ENCODE measurements at places on chromosomes 3 and 15.

- no peak for DNase-seq
Measured at GRCh38 chr15:47139965-47140364, 577.3 kb upstream of the SEMA6D start.

DNA sequence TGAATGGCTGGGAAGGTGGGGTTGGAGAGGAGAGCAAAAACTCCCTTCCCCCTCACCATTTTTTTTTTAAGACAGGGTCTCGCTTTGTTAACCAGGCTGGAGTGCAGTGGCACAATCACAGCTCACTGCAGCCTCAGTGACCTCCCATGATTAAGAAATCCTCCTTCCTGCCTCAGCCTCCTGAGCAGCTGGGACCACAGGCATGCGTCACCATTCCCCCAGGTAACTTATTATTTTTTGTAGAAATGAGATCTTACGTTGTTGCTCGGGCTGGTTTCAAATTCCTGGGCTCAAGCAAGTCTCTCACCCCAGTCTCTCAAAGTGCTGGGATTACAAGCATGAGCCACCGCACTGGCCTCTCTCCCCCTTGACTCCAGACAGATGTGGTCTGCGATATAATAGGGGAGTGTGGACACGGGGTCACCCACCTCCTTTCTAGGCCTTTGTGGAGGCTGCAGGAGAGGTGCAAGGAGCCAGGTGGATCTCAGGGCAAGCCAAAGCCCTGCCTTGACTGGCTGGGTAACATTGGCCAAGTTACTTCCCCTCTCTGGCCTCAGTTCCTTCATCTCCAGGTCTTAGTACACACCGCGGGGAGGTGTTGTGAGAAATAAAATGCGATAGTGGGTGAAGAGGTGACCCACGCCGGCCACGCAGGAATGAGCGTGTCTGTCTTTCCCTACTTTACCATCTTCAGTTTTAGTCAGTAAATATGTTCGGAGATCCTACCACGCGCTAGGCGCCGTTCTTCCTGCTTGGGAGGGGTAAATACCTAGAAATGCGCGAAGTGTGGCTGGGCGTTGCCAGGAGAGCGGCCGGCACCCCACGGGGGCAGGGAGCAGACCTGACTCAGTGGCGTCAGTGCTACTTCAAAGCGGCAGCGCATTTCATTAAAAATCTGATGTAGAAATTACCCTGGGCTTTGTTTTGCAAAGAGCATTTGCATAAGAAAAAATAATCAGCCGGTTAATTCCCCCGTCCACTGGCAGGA, 20.2 kb upstream of the CORO2B start:
- no peak for DNase-seq

- no peak for DNase-seq
Measured at GRCh38 chr3:159378396-159379194, 576.7 kb downstream of the MFSD1 start.

- DNase-seq, result no peak
Measured at GRCh38 chr3:171122240-171122639, 95.7 kb upstream of the SLC2A2 start.

- peak; percentile 61 for DNase-seq
Measured at GRCh38 chr3:45760878-45761711, 35.2 kb downstream of the SLC6A20 start.

DNA sequence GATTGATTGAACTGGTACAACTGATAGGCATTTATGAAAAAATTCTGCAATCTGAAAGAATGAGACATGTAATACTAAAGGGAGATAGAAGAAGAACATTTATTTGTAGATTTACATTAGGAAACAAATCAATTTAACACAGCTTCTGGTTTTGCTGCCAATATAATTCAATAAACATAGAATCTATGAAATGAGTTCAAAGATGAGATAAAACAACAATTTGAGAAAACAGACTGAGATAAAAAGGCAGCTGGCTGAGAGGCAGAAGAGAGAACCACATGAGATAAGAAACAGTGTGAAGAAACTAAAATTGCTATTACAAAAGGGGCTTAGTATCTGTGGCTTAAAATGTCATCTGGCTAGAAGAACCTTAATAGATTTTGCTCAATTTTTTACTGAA, 176.6 kb downstream of the PYDC2 start:
- DNase-seq, result no peak

DNA sequence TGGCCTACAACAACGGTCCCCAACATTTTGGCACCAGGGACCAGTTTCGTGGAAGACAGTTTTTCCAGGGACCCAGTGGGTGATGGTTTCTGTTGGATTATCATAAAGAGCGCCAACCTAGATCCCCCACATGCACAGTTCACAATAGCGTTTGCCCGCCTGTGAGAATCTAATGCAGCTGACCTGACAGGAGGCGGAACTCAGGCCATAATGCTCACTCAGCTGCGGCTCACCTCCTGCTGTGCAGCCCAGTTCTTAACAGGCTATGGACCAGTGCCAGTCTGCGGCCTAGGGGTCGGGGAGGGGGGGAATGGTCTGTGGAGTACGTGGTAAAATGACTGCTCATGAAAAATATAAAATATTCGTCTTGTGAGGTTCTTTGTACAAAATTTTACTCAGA, 518.5 kb upstream of the CADM2 start:
- no peak for DNase-seq

GRCh38 chr3:154131830-154132229, 10.6 kb downstream of the ARHGEF26 start:
- DNase-seq, result no peak

- DNase-seq, result no peak
Measured at GRCh38 chr3:13535905-13536304, 13.0 kb upstream of the FBLN2 start.

GRCh38 chr3:66239513-66240123, 18.8 kb downstream of the SLC25A26 start:
- DNase-seq, result no peak

GRCh38 chr3:160707187-160707794, 30.3 kb downstream of the ARL14 start:
- DNase-seq, result peak; percentile 57

DNA sequence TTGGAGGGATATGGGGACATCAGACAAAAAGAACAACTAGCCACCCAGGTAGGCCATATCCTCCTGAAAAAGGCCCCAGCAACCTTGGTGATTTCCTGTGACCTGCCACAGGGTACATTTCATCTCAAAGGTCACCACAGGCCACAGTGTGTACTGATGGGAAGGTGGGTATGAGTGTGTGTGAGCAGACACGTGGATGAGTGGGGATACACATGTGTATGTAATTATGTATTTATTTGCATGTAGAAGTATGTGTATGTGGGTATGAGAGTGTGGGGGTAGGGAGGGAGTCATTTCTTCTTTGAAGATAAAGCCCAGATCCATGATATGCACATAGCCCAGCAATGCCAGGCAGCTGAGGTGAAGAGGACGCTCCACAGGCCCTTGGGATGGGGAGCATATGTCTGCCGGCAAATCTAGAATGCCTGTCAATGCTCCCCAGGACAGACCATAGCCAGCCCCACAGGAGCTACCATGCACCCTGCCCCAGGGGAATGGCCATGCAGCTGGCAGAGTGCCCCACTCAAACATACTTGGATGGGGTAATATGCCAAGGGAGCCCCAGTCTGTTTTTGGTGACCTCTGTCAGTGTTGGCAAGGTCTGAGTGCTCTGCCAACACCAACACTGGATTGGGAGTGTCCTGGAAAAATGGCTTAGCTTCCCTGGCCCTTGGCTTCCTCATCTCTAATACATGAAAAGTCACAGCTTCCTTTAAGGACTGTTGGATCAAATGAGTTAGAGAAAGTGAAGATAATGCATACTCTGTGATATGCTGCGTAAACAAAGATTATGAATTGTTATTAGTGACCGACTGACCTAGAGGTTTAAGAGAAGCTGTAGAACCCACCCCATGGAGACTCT, 42.4 kb downstream of the RAB6B start:
- no peak for DNase-seq

- no peak for DNase-seq
Measured at GRCh38 chr15:78120523-78120922, 10.7 kb downstream of the CIB2 start.

GRCh38 chr3:38046821-38047220, 7.8 kb downstream of the DLEC1 start:
- DNase-seq, result no peak

DNA sequence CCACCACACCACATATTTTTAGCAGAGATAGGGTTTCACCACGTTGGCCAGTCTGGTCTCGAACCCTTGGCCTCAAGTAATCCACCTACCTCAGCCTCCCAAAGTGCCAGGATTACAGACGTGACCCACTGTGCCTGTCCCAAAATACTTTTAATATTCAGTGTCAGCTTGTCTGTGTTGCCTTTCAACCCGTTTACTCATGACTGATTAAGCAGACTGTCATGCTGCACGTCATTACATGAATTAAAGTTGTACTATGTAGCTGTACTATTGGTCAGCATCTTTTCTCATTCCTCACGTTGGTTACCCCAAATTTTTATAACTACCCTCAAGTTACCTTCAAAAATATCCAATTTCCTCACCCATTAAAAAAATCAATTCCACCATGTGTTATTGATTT, 48.7 kb upstream of the GADL1 start:
- no peak for DNase-seq

DNA sequence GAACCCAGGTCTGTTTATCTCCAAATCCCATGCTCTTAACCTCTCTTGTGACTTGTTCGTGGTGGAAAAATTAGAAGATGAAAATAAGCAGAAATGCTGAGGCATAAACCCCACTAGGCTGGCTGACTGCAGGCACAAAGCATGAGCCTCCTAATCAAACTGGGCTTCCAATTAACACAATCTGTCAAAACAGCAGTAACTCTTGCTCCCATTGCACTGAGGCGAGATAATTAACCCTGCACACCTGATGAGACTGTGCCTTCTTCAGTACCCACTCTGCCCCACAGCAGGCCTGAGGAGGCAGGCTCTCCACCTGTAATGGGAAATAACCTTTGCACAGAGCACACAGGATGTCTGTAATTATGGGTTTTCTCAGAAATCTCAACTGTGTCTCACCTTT, 284.4 kb upstream of the WNT5A start:
- no peak for DNase-seq

DNA sequence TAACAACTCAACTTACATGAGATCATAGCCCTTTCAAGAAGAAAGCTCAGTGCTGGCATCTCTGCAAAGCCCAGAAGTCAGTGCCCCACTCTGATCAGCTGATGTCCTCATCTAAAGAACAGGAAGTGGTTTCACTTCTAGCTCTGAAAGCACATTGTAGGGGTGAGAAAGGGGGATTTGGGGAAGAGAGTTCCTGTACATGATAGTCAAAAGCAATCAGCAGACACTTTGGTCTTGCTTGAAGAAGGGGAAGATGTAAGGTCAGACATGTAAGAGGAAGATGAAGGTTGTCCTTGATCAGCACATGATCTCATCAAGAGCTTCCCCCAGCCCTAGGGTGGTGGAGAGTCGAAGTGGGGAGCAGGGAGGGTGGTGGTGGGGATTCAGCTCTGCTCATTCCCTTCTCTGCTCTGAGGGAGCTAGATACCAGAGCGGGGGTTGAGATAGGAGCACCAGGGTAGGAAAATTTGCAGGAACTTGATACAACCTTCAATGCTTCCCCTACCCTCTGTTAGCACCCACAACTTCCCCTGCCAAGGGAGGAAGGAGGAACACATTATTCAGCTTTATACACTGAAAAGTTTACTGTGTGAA, 76.4 kb upstream of the ETV5 start:
- no peak for DNase-seq

GRCh38 chr15:82040862-82041261, 5.0 kb downstream of the MEX3B start:
- no peak for DNase-seq

- DNase-seq, result peak; percentile 26
Measured at GRCh38 chr15:75452865-75453702, 1.6 kb upstream of the SIN3A start.

GRCh38 chr15:45499426-45499825, 23.1 kb downstream of the SLC30A4 start:
- DNase-seq, result peak; percentile 49

DNA sequence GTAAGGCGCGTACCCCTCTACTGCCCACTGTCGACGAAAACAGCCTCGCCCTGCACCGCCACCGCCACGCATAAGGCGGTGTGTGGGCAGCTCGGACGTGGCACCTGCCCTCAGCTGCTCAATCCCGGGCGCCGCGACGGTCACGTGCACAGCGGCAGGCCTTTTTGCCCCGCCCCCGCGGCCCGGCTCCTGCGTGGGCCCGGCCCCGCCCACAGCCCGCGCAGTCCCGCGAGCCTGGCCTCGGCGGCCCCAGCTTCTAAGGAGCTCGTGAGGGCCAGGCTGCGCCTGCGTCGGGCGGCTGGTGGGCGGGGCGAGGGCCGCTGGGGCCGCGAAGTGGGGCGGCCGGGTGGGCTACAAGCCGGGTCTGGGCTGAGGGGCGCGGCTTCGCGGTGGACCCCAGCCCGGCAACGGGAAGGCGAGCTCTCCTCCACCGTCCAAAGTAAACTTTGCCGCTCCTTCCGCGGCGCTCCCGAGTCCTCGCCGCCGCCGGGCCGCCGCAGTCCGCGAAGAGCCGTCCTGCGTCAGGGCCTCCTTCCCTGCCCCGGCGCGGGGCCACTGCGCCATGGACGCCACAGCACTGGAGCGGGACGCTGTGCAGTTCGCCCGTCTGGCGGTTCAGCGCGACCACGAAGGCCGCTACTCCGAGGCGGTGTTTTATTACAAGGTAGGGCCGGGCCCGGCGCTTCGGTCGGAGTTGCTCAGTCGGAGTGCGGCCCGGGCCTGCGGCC, at the start of gene CAPN7:
Gene CAPN7, plus strand, starts transcription at position 313 of the 728 bp plus-strand sequence. Its CDS starts 250 bp downstream, at position 563.
- DNase-seq, result peak; percentile 92

DNA sequence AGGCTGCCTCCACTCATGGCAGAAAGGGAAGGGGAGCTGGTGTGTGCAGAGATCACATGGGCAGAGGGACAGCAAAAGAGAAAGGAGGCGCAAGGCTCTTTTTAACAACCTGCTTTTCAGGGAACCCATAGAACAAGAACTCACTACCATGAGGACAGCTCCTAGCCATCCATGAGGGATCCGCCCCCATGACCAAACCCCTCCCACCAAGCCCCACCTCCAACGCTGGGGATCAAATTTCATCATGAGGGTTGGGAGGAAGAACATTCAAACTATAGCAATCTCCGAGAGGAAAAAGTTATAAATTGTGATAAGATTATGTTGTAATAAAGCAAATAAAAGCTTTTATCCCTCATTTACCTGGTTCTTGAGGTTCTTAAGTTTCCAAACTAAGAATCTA, 84.7 kb upstream of the LMCD1 start:
- peak; percentile 33 for DNase-seq

GRCh38 chr3:64872345-64872744, 184.5 kb upstream of the ADAMTS9 start:
- DNase-seq, result no peak

GRCh38 chr3:69716119-69716518, 23.1 kb upstream of the MITF start:
- no peak for DNase-seq

GRCh38 chr15:25170113-25170731, 215.4 kb downstream of the SNRPN start:
- no peak for DNase-seq

- DNase-seq, result peak; percentile 47
Measured at GRCh38 chr3:153026026-153026425, 136.0 kb upstream of the RAP2B start.
